ENCODE measurements at places on chromosomes 16 and 17.

- peak; percentile 85 for DNase-seq
Observed at GRCh38 chr17:17710728-17711541, 29.7 kb downstream of the RAI1 start.

- DNase-seq = no peak
Observed at GRCh38 chr16:12016291-12016947, 39.9 kb downstream of the SNX29 start.

DNA sequence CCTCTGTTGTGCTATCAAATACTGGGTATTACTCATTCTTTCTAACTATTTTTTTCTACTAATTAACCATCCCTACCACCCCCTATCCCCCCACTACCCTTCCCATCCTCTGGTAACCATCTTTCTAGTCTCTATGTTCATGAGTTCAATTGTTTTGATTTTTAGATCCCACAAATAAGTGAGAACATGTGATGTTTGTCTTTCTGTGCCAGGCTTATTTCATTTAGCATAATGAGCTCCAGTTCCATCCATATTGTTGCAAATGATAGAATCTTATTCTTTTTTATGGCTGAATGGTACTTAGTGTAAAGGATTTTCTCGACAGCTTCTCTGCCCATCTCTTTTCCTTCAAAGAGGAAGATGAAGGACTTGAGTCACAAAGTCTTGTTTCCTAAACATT lies 138.0 kb upstream of the CPHXL start:
- no peak for DNase-seq

DNA sequence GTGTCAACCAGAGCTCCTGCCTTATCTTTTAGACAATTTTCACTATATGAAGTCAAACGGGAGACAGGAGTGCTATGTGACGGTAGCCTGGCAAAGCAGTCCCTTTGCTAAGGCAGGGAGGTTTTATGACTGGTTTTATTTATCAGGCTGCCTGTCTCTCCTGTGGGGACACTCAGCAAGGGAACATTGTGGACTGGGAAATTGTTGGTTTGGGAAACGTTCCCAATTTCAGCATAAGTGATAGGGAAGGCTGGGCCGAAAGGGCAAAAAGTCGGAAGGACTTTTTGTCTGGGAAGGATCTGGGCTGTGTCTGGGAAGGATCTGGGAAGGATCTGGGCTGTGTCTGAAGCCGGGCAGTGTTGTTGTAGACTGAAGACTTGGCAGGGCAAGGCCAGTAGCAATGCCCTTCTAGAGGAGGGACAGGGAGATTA lies 211.2 kb downstream of the PARN start:
- no peak for DNase-seq

DNA sequence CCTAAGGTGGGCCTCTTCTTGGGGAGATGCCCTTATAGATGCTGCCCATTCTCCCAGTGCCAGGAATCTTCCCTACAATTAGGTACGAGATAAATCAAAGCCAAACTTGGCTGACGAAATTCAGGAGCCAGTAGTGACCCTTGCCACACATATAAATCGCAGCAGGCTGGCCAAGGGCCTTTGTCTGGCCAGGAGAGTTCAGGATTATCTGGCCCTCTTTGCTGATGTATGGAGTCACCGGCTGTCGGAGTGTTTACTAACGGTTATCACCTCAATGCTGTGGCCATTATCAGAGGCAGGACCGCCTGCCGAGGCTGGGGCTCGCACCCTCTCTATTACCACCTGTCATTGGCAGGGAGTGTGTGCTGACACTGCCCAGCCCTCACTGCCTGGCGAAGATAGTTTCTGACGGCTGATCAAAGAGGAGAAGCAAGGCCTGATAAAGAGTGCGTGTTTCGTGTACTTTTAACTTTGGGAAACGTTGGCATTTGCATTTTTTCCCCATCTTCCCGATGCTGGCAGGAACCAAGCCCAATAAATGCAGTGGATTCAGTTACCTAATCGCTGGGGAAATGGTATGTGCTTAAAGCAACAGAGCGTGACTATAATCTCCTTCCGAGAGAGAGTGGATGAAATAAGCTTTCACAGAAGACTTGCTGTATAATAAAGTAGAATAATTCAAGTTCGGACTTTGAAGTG lies 32.8 kb upstream of the TBX2 start:
- no peak for DNase-seq

DNA sequence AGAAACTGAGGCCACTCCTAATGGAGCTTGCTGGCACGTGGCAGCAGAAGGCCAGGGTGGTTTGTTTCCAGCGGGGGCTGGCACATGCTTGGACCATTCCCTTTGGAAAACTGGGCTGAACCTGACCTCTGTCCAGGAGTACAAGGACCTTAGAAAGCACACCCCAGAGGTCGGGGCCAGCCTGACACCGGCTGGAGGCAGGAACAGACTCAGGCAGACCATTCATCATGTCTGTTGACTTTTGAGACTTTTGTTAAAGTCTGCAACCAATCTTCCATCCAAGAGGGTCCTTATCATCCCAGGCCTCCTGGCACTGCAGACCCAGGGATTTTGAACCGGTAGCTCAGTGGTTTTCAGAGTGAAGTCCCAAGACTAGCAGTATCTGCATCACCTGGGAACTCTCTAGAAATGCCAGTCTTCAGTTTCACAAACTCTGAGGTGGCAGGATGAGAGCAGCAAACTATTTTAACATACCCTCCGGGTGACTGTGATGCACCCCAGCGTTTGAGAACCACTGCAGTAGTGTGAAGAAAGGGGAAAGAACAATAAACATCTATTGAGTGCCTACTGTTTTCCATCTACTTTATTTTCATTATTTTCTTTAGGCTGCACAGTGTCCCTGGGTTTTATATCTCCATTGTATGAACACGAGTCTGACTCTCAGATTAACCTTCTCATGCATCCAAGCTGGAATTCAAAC lies 145.3 kb upstream of the PLCG2 start:
- no peak for DNase-seq

GRCh38 chr17:78359321-78359996 lies 418 bp downstream of the SOCS3 start:
- DNase-seq = peak; percentile 71

GRCh38 chr17:82907797-82908542 lies 68.1 kb upstream of the ZNF750 start:
- no peak for DNase-seq

DNA sequence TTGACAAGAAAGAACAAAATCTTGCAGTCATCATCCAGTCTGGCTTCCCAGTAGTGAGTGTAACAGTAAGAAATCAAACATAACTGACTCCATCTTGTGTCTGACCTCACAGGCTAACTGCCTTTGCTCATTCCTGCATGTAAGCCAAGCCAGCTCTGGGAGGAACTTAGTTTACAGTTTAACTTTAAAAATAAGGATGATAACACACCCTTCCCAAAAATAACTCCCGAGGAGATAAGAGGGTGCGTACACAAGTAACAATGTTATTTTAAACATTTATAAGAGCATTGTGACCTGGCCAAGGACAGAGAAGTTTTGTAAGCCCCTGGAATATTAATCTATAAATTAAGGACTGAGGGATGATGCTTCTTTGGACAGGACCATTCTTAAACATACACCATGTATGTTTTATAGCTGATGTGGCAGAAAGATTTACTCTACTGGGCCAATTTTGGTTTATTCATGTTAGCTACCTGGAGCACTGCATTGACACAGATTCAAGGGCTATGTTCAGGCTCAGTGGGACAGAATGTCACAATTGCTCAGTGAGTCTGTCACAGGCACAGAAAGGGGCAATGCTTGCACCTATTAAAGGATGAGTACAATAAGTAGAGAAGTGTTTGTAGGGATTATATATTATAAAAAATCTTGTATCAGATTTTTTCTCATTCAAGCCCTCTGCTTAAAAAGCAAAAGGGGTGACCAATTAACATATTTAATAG lies 344.1 kb downstream of the UTP18 start:
- DNase-seq = no peak

DNA sequence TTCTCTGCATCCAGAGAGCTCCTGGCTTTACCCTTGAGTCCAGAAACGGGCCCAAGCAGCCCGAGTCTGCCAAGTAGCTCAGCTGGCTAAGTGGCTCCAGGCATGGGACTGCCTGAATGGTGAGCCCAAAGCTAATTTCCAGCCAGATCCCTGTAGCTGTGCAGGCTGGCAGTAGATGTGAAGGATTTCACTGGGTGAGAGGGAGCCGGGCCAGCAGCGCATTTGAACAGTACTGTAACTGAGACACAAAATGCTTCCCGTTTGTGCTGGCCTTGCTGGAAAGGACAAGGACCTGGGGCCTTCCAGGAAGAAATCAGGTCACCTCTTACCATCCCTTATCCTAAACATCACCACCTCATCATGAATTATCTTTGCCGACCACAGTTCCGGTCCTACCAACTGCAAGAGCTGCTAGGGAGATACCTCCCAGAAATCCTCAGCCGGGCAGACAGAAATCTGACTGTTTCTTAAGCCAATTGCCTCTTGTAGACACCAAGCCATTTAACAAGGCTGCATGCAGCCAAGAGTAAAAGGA lies 3.7 kb downstream of the TIMP2 start:
- no peak for DNase-seq

GRCh38 chr17:9071016-9071415 lies 49.7 kb downstream of the NTN1 start:
- DNase-seq = no peak

- DNase-seq = no peak
Observed at GRCh38 chr17:50187751-50188530, 13.5 kb downstream of the COL1A1 start.

- no peak for DNase-seq
Observed at GRCh38 chr17:39679521-39680192, 8.2 kb downstream of the PGAP3 start.

GRCh38 chr16:49598383-49599170 lies 225.0 kb downstream of the C16orf78 start:
- no peak for DNase-seq

GRCh38 chr16:66416939-66417700 lies 10.0 kb upstream of the BEAN1 start:
- DNase-seq = no peak

- no peak for DNase-seq
Observed at GRCh38 chr16:64394061-64394460, 727.8 kb downstream of the CDH11 start.

GRCh38 chr16:1154887-1155331 lies 2.0 kb downstream of the CACNA1H start:
- no peak for DNase-seq

GRCh38 chr16:23293016-23293415 lies 9.1 kb upstream of the SCNN1B start:
- no peak for DNase-seq

- DNase-seq = no peak
Observed at GRCh38 chr17:66677201-66677981, 157.5 kb upstream of the CACNG5 start.

DNA sequence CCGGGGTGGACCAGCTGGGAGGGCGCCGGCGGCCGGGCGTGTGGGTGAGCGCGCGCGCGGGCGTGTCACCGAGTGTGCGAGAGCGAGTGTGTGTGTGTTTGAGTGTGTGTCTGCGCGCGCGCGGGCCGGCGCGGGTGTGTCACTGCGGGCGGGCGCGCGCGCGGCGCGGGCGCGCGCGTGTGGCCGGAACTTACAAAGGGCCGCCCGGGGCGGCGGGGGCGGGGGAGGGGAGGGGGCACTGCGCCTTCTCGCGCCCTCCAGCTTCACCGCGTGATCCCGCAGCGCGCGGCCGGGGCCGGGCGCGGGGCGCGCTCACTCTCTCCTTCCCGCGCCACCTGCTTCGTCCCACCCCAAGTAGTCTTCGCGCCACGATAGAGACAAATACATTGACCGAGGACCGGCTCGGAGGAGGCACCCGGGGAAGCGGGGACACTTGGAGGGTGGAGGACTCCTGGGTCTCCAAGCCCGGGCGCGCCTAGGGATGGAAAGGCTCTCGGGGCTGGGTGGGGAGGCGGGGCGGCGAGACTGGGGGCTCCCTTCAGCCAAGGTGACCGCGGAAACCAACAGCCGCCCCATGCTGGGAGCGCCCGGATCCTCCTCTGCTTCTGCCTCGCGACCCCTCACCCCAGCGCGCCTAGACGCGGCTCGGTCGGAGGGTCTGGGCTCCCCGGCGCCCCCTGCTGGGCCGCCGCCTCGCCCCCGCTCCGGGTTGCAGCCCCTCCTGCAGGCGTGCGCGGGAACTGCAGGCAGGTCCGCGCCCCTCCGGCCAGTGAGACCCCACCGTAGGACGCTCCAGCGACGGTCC lies at the start of gene SRCIN1:
SRCIN1 (minus strand) TSS at position 112 of the 805 bp plus-strand sequence. CDS start 247 bp downstream, outside the sequence.
- peak; percentile 73 for DNase-seq

- no peak for DNase-seq
Observed at GRCh38 chr17:35865412-35866340, 3.0 kb downstream of the HEATR9 start.

GRCh38 chr16:87227296-87227951 lies 89.8 kb downstream of the C16orf95 start:
- DNase-seq = no peak

DNA sequence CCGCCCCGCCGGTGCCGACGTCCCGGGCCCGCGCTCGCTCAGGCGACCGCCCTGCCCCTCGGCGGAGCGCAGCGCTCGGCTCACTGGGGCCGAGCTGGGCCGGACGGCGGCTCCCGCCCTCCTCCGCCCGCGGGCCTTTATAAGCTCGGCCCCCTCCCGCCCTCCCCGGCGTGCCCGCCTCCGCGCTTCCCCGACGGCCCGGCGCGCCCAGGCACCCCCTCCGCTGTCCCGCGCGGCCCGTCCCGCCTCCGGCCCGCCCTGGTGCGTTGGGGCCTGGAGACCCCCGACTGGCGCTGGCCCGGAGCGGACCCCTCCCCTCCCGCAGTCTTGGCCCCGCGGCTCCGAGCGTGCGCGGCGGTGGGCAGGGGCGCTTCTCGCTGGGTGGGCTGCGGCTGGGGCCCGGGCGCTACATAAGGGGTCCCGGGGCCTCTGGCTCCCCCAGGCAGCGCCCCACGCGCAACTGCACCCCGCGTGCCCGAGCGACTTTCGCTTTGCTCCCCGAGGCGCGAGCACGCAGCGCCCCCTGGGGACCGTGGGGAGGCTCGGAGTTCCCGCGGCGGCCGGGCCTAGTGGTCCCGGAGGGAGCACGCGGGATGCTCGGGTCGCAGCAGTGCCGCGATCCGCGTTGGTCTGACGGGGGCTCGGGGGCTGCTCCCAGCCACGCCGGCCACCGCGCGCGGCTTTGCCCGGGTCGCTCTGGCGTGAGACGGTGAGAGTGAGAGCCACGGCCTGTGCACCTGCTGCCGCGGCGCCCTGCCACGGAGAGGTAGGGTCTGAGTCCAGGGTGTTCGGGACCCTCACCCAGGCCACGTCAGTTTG lies at the start of gene PIEZO1:
PIEZO1 (minus strand) TSS at position 115 of the 819 bp plus-strand sequence. CDS start 256 bp downstream, outside the sequence.
- DNase-seq = peak; percentile 91

GRCh38 chr17:9389111-9389527 lies 186.5 kb downstream of the STX8 start:
- DNase-seq = no peak

- DNase-seq = no peak
Observed at GRCh38 chr16:48462106-48462740, 77.0 kb upstream of the SIAH1 start.

GRCh38 chr17:79085921-79086551 lies 11.4 kb downstream of the ENGASE start:
- DNase-seq = peak; percentile 22

GRCh38 chr16:55059146-55059545 lies 128.5 kb downstream of the IRX5 start:
- no peak for DNase-seq

GRCh38 chr17:59296190-59296589 lies 35.3 kb upstream of the YPEL2 start:
- no peak for DNase-seq

GRCh38 chr16:88649195-88649923 lies 1.5 kb downstream of the CYBA start:
- DNase-seq = peak; percentile 75
